ENCODE measurements at places on chromosomes 12 and 14.

DNA sequence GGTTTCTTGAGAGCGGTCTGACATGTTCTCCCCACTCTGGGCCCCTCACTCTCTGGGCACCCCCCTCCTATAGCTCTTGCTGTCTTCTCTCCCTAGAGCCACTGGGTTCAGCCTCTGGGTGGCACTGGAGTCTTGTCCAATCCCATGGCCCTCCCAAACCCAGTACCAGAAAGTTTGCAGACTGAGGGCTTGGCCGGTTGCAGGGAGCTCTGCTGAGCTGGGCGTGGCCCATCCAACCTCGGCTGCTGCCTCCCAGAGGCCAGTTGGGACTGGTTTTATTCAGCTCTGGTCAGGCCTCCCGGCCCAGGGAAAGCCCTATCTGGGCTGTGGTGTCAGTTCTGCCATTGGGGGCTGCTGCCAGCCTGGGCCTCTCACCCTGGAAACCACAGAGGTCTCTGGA is 37.9 kb downstream of the ISCA2 start:
- DNase-seq: no peak

GRCh38 chr12:10618338-10618987 is 5.1 kb upstream of the MAGOHB start:
- no peak for DNase-seq

GRCh38 chr14:32934881-32935633 is 3.6 kb upstream of the NPAS3 start:
- DNase-seq: no peak

- DNase-seq: no peak
These were observed 8.1 kb upstream of the P2RX7 start for GRCh38 chr12:121124402-121125109.

DNA sequence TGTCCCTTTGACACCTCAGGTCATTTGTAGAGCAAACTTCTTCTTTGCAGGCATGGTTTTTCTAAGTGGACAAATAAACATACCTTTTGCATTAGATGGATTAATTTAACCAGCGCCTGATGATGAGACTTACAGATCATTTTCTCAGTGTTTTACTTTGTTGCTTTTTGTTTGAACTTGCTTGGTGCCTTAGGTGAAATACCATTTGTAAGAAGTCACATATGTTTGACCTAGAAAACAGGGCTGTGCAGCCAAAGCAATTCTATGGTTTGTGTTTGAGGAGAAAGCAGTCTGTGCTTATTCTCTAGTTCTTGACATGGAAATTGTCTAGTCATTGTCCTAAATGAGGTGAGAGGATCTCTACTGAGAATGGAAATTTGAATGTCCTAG is 111.1 kb downstream of the DIP2B start:
- no peak for DNase-seq

DNA sequence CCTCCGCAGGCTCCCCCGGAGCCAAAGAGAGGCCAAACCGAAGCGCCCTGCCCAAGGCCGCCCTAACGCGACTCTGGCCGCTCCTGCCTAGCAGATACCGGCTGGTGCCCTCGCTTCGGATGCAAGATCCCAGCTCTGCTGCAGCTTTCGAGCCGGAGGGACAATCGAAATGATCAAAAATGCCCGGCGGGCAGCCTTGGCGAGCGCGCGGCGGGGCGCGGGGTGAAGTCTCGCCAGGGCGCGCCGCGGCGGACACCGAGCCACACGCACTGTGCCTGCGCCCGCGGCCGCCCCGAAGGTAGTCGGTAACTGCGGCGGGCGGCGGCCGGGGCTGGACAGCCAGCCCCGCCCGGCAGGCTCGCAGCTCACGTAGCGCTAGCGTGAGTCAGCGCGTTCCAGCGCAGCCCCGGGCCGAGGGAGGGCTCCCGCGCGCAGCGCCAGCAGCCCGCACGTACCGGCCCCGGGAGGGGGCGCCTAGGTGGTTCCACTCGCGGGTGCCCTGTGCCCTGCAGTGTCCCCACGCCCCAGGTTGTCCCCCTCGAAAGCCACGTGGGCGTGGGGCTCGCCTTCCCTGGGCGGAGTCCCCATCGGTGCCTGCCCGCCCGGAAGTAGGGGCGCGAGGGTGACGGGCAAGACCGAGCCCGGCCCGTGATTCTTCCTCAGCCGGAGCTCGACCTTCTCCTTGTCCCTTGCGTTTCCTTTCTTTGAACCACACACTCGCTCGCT is 109.2 kb upstream of the EGLN3 start:
- DNase-seq: no peak

DNA sequence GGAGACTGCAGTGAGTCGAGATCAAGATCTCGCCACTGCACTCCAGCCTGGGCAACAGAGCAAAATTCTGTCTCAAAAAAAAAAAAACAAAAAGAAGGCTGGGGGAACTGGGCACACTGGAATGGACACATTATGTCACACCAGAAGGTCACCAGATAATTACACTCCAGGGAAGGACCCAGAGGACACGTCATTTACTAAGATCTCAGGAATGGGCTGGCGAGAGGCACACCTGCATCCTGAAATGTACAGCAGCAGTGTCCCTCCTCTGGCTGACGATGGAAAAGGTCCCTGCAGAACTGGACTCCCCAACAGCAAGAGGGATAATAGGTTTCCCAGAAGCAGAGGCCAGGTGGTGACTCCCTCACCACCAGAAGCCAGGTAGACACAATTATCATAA is 243.5 kb downstream of the BCL11B start:
- DNase-seq: no peak
